ENCODE measurements at places on chromosomes 6 and 20.

GRCh38 chr6:17525637-17526036 lies 74.5 kb upstream of the FAM8A1 start:
- peak; percentile 15 for DNase-seq

DNA sequence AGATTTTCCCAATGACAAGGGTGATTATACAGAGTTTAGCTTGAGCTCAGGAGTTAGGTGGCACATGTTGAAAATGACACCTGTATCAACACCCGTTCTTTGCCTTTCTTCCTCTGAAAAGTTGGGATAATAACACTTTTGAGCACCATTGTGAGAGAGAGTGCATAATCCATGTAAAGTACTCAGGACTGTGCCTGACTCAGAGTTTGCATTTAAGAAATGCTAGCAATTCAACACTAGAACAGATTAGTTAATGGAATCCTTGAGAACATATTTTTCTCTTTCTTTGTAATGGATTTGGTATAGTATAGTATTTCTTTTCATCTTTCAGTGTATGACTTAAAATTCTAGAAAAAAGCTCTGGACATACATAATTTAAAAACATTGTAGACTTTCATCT lies 449.2 kb downstream of the GJA1 start:
- no peak for DNase-seq

DNA sequence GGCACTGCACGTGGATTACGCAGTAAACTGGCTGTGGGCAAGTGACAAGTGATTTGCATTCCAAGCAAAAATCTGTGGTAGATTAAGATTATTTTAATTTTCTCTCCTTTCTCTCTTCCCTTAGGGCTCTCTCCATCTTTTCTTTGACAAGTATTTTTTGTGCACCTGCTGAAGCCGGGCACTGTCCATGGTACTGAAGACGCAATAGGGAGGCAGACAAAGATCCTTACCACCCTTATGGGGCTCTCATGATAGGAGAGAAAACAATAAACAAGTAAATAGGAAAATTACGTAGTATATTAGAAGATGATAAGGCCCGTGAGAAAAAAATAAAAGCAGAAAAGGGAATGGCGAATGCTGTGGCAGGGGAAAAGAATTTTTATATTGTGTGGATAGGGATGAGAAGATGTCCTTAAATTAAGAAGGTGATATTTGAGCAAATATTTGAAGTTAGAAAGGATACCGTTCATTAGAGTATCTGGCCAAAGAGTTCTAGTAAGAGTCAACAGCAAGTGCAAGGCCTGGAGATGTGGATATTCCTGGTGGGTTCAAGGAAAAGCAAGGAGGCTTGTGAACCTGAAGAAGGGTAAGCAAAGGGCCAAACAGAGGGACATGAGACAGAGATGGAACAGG lies 146.0 kb downstream of the LAMP5 start:
- no peak for DNase-seq

DNA sequence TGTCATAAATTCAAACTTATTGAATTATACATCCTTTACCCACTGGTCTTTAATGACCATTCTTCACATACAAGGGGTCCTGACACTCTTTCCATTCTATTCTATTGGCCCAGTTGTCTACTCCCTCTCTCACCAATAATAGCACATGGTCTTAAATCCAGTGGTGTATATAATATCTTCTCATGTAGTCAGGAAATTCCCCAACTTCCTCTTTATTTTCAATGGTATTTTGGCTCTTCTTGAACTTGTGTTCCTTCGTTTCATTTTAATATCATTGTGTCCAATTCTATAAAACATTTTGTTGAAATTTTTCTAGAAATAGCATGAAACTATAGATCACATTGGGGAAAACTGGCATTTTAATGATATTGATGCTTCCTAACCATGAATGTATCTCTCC lies 36.8 kb downstream of the PSMB9 start:
- DNase-seq = no peak

- no peak for DNase-seq
Observed at GRCh38 chr6:36050947-36051710, 23.5 kb downstream of the MAPK14 start.

- DNase-seq = no peak
Observed at GRCh38 chr6:136254851-136255466, 4.8 kb upstream of the MTFR2 start.

DNA sequence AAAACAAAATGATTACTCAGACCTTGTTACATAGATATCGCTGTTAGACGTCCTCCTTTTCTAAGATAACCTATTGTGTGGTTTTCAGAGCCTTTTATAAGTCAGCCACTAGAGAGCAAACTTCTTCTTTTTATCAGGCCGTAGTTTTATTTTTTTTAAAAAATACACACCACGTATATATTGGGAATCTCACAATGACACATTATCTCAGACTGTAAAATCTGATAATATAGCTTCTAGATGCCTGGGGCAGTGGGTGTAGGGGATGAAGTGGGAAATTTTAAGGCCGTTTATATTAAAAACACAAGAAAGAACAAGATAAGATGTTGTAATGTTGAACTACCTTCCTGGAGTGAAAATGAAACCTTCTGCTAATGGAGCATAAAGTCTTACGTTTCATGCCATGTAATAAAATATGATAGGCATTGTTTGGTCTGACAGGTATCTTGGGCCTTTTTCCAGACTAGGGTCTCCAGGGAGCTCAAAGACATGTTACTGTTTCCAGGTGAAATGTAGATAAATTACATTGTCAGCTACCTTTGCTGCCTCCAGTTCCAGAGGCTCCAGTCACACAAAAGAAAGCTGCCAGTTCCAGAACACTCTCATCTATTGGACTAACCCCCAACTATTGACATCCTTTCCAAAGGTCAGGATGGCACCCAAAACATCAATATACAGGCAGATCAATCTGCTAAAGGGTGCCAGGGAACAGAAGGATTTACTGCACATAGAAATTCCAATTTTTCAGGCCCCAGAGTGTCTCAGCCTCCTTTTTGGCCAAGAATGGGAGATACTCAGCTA lies 130.2 kb upstream of the AKIRIN2 start:
- DNase-seq = peak; percentile 78

DNA sequence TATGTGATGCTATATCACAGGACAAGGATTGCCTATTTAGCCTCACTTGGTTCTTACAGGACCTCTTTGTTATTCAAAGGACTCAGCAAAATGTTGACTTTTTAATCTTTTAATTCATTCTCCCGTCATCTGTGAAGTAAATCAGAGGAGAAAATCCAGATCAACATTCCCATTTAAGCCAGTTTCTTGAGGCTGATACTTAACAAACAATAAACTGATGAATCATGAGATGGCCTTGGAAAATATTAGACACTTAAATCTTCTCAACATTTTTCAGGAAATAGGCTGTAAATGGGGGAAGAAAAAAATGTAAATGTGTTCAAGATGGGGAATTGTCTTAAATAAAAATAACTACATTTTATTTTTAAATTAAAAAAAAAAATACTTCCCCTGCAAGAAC lies 55.9 kb upstream of the UBR2 start:
- no peak for DNase-seq

DNA sequence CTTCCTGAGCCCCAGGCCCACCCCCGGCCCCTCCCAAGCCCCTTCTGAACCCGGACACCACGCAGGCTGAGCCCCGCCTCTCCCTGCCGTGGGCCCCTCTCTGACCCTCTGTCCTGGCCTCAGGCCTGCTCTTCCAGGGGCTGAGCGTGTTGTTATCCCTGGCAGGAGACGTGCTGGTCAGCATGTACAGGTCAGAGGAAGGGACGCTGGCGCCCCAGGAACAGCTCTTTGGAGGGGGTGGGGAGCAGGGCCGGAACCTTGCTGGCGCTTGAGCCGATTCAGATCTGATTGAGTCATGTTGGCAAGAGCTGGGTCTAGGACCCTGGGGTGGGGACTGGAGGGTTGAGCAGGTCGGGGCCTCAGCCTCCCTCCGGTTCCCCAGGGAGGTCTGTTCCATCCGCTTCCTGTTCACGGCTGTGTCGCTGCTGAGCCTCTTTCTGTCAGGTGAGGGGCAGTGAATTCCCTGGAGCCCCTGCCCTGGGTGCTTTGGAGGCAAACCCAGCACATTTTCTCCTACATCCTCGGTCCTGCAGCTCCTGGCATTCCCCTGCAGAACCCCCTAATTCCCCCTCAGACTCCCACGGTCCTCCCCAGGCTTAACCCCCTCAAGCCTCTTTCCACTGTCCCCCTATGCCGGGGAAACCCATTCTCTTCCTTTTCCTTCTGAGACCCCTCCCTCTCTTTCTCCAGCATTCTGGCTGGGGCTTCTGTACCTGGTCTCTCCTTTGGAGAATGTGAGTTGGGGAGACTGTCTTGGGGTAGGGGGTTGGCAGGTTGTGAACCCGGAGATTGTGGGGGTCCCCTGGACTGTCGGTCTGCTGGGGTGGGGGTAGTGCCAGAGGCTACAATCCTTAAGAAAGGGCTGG lies 2.0 kb downstream of the SPAG4 start:
- DNase-seq = no peak

DNA sequence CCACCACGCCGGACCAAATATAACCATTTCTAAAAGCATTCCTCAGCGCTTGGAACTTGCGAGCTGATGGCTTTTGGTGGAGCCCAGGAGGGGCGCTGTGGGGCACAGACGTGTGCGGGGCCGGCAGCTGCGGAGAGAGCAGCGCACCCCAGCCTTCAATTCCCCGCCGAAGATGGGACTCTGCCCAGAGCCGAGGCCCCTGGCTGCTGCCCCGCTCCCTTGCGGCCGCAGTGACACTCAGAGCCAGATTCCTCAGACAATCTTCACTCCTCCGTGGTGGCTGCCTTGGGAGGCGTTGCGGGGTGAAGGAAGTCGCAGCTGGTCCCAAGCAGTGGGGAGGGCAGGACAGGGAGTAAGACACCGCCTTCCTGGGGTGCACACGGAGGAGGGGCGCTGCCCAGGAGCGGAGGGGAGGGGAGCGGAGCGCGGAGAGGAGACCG lies 87.7 kb downstream of the TMEM242 start:
- peak; percentile 79 for DNase-seq

DNA sequence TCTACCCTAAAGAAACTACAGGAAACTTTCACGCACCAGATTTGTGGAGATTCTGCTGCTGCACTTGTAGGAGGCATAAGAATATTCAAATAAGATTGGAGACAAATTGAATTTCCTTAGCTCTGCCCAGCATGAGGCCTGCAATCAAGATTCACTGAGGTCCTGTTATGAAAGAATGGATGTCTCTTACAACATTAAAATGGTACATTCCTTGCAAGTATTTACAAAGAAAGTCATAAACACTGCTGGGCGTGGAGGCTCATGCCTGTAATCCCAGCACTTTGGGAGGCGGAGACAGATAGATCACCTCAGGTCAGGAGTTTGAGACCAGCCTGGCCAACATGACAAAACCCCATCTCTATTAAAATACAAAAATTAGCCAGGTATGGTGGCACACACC lies 74.0 kb upstream of the MAP3K4 start:
- no peak for DNase-seq

GRCh38 chr6:74551896-74552295 lies 654.0 kb downstream of the COL12A1 start:
- no peak for DNase-seq

DNA sequence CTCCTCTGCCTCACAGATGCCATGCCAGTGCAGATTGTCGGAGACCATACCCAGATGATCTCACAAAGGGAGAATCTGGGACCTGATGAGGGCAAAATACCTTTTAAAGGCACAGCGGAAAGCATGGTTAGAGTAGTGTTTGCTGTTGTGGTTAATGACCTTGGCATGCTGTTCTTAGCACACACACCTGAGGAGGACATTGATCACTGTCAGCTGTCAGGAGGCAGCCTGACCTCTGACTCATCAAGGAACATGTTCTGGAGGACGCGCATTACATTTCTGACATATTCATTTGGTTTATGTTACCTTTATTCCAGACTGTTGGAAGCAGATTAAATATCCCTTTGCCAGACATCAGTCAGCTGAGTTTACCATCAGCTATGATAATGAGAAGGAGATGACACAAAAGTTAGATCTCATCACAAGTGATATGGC lies 57.1 kb downstream of the GOPC start:
- no peak for DNase-seq

DNA sequence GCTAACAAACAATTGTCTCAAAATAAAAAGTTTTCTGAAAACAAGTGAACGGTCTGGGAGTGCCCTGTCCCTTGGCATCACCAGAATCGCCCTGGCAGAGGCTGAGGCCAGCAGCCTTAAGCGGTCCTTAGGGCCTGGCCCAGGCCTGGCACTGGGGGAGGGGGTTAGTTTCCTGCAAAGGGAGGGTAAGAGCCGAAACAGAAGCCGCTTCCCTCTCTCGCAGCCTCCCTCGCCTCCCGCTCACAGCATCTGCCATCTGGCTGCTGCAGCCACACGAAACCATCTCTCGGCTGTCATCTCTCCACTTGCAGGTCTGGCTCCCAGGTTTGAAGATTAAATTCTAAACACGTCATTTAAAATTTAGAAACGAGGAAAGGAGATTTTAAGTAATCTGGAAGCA lies 31.5 kb downstream of the PMEPA1 start:
- peak; percentile 76 for DNase-seq

GRCh38 chr20:57087705-57088104 lies 178.7 kb downstream of the BMP7 start:
- DNase-seq = no peak

DNA sequence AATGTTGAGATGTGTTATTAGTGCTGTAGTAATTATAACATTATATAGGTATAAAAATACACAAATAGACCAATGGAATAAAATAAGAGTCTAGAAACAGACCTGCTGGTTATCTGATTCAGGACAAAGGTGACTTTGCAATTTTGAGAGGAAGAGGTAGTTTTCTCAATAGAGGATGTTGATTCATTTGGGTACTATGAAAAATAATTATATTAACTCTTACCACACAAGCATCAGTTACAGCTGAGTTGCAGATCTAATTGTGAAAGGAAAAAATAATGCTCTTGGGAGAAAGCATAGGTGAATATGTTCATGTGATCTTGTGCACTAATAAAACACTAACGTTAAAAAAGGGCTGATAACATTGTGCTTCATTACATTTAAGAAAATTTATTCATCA lies 103.0 kb downstream of the BCKDHB start:
- no peak for DNase-seq

DNA sequence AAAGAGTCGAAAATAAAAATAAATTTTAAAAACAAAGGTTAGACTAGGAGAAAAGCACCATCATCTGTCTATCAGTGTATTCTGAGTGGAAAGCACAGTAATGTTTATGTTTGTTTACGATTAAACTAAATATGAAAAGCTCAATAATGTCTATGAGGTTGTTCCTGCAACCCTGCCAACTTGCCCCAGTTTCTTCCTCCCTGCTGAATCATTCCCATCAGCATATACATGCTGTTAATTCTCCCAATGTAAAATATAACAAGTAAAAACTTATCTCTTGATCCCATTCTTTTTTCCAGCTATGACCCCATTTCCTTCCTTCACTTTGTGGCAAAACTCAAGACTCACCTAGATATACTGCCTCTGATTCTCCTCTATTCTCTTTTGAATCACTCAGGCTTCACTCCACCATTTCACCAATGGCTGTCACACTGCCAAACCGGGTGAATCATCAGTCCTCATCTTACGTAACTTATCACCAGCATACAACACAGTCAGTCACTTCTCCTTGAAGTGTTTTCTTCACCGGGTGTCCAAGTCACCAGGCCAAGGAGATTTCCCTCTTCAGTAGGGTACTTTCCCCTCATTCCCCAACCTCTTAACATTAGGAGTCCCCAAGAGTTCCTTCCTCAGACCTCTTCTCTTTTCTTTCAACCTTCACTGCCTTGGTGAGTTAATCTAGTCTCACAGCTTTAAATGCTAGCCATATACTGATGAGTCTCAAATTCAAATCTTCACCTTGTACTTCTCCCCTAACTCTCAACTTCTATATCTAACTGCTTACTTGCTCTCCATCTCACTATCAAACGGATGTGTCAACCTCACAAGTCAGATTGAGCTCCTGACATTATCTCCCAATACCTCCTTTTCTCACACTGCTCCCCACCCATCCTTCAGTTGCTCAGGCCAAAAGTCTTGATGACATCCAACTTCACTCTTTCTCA lies 6.2 kb downstream of the TMEM242 start:
- no peak for DNase-seq

- no peak for DNase-seq
Observed at GRCh38 chr6:6803180-6803977, 214.9 kb downstream of the LY86 start.

All from brain (organoid and tissue), 16 donors.